Non-pigmented ciliary epithelial cell (primary cell): ENCODE measurements at places on chromosomes 16 and 17.

DNA sequence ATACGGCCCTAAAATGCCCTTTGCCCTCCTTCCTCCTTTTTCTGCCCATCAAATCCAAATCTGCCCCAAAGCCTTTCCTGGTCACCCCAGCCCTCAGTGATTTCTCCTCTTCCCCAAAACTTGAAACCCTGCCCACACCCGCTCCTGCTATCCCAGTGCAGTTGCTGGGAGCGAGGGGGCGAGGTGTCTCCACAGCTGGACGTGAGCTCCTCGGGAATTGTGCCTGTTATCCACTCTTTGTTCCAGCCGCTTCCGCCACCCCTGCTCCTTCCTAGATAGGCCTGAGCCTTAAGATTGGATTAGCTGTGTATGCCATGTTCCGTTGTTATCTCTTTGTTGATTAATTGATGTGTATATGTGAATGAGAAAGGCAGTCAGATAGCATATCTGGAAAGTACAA, 2.6 kb upstream of the KRT35 start:
- DNase-seq: no peak

DNA sequence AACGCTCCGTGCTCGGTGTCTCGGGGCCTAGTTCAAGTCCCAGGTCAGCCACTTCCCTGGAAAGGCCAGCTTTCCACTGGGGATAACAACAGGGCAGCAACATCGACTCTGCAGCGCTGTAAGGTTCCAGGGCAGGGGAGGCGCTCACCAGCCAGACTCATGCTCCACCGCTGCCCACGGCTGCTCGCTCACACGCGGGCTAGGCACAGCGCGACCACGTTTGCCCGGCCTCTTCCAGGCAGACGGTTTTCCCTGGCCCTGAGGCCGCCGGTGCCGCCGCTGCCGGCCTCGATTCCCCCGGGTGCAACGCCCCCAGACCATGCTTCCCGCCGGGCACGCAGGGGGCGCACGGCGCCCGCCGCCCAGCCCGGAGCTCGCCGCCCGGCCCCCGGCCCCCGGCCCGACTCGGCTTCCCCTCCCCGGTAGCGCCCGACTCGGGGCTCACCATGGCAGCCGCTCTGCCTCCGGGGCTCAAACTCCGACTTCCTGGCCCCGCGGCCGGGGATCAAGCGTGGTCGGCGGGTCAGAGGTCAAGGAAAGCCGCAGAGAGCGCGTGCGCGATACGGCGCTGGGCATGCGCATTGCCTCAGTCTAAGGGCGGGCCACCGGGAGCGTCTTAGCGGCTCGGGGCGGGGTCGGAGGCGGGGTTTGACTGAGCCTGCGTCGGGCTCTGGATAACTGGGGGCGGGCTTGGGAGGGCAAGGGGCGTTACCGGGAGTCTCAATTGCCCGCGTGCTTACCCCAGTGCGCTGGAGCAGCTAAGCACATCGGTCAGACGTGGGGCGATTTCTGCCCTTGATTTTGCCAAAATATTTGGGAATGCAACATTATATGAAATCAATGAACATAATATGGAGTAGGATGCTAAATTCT, at the start of gene PAM16:
TSS of gene PAM16 (minus strand) at position 535 of the 873 bp plus-strand sequence. CDS start at position 448, 87 bp downstream.
- DNase-seq: no peak

GRCh38 chr16:87351320-87351698, 32.3 kb downstream of the FBXO31 start:
- no peak for DNase-seq

GRCh38 chr17:34525651-34526050, 53.7 kb upstream of the TMEM132E start:
- no peak for DNase-seq

DNA sequence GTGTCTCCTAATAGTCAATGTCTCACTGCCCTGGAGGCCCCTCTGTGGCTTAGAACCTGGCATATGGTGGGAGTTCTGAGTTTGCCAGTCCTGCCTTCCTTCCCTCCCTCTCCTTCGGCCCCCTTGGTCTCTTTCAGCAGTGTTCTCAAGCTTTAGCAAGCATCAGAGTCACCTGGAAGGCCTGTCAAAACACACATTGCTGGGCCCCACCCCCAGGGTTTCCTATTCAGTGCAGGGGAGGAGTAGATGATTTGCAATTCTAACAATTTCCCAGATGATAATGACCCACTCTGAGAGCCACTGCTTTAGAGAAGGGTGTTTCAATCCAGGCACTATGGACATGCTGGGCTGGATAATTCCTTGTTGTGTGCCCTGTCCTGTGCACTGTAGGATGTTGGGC, 26.4 kb upstream of the TMEM220 start:
- DNase-seq: no peak

- DNase-seq: no peak
Measured at GRCh38 chr16:63980763-63981162, 1141.1 kb downstream of the CDH11 start.

DNA sequence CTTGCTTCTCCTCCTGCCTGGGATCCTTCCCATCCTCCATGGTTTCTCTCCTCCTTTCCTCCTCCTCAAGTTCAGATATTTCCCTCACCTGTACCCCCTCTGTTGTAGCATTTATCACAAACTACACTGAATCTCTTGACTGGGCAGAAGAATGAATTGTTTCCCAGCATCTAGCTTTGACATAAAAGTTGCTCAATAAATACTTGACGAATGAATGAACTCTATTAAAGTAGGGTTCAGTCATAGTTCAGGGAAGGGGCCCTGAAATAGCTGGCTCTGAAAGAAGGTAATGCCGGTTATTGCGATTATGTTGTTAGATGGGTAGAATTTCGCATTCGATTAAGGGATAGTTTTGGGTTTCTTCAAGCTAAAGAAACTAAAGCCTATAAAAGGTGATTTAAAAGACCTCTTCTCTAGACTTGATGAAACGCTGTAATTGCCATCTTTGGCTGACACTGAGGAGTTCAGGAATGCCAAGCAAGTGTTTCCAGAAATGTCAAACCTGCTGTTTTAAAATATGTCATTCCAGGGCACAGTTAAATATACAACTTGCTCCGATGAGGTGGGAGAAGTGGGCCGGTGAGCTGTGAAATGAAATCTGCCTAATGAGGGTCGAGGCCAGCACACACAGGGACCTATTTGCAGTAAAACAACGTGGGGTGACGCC, 1.0 kb upstream of the CPD start:
- DNase-seq: no peak

DNA sequence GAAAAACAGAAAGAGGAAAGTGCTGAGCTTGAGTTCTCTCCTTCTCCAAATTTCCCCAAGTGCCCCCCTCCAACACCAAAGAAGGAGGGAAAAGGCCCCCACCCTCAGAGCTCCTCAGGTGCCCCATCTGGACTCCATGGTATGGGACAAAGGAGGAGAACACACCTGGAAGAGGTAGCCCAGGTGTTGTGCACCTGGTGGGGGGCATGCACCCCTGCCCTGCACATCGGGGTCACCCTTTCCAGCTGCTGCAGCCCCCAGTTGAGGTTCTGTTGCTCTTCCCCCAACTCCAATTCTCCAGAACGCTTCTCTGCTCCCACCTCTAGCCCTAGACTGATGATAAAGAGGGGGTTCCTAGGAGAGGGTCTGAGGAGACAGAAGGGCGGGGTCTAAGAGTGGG, 3.0 kb upstream of the COL1A1 start:
- DNase-seq: no peak

DNA sequence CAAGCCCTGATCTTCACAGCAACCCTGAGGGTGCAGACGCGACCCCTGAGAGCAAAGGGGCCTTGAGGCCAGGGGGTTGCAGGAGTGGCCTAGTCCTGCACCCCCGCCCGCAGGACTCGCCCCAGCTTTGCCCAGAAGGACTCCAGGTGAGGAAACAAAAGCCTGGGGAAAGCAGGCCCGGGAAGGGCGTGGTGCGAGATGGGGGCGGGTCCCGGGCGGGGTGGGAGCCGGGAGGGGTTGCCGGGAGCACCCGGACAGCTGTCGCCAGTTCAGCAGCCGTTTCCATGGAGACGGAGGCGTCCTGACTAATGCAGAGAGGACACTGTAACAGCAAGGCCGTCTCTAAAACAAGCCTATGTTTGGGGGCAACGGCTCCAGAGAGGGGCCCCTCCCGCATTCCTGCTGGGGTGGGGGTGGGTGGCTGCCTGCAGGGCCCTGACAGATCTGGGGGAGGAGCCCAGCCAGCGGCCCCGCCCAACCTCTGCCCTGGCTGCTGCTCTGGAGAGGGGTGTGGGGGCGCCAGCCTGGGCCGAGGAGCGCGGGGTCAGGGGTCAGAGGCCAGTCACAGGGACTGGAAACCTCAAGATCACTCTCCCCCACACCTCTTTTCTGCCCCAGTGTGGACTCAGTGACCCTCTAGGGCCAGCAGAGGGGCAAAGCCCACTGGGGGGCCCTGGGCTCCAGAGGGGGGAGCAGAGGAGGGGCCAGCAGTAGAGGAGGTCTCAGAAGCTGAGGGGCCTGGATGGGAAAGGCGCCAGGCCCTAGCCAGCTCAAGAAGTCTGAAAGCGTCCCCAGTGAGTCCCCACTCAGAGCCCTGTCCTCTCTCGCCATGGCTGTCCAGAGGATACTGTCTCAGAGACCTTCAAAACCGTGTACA, 3.1 kb upstream of the TPPP3 start:
- no peak for DNase-seq

- DNase-seq: no peak
Measured at GRCh38 chr16:50469744-50470321, 78.4 kb upstream of the NKD1 start.

GRCh38 chr17:2438823-2439222, 38.0 kb upstream of the MNT start:
- peak; percentile 68 for DNase-seq

DNA sequence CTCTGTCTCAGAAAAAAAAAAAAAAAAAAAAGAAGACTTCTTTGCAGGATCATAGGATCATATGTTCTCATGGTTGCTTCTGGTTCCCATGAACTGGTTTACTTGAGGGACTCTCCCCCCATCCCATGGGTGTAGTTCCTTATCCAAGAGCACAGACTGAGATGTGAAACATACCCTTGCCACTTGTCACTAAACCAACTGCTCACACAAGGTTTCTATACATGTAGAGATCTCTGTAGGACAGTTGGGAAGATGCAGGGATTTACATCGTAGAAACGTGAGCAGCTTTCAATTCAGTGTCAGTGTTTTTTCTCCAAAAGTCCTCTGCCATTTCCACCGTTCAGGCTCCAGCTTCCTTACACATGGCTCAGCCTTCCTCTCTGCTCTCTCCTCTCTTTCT, 11.1 kb upstream of the TMEM94 start:
- no peak for DNase-seq

DNA sequence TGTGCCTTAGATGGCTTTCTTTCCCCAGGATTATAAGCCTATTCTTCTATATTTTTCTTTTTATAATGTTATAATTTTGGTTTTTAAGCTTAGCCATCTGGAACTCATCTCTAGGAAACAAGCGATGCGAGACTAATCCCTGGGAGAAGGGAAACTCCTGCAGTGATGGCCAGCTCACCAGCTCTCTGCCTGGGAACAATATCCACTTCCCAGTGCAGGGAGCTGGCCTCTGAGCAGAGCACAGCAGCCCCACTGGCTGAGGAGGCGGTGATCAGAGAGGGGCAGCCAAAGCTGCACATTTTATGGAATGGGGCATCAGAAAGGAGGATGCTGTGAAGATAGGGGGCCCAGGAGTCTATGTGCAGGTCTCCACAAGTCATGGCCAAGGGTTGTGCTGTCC, 183.3 kb downstream of the LGALS9B start:
- DNase-seq: no peak

- DNase-seq: no peak
Measured at GRCh38 chr16:56812884-56813283, 52.1 kb upstream of the SLC12A3 start.

DNA sequence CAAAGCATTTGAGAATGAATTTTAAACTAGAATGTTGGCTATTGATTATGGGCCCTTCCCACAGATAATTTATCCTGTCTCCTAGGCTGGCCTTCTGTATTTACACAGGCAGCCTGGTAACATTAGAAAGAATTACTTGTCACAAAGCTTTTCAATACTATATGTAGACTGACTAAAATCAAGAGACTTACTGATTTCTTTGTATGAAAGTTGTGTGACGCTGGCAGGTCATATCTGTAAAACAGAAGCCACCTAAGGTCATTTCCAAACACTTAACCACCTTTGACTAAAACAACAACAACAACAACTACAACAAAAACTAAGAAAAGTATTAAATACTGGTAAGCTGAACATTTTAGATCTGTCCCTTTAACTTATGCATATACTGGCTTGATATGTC, 329.0 kb upstream of the TBX2 start:
- no peak for DNase-seq

DNA sequence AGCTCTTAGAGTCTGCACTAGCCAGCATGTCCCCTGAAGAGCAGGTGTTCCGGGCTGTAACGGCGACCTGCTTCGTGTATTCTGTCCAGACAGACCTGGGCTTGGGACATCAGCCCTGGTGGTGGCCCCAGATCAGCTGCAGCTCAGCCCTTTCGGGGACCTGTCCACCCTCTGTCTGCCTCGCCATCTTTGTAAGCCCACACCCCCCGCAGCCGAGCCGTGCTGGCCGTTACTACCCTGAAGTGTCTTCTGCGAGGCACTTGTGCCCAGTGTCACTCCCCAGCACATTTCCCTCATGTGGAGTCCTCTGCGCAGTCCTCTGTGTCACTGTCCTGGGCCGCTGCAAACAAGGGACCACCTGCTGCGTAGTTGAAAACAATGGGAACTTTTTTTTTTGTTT, 10.4 kb downstream of the CARD14 start:
- DNase-seq: no peak

DNA sequence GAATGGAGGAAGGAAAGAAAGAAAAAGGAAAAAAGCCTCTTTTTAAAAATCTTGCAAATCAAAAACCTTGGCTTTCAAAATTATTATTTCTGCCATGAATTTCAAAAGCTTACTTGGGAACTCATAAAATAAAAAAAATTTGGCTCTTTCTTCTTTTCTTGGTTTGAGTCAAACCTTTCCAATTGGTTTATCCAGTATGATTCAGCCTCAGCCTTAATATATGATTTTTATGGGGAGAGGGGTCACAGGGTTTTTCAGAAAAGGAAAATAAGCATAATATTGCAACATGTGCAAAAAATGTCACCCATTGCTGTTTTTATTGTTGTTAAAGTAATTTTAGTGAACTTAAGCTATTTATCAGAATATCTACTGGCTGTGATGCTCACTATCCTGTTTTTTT, 31.2 kb upstream of the HAPSTR1 start:
- DNase-seq: no peak

DNA sequence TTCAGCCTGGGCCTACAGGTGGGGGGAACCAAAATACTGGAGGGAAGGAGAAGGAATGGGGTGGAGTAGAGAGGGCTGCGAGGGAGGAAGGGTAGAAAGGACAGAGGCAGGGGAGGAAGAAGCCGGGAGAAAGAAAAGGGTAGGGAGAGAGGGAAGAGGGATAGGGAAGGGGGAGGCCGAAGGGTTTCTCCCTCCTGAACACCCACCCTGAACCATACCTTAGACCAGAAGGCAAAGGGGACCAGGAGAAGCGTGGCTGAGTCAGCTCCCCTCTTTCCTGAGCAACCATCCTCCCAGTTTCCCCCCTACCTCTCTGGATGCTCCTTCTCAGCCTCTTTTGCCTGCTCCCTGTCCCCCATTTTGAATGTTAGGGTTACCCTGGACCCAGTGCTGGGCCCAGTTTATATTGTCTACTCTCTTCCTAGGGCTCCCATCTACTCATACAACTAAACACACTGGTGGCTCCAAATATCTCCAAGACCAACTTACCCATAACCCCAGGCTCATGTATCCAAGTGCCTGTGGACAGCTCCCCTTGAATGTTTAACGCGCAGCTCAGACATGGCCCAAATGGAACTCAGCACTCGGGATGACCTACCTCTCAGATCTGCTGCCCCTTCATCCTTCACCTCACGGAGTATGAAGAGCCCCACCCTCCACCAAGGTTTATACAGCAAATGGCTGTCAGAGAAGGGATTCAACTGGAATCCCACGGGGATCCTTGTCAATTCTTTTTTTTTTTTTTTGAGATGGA, 7.8 kb downstream of the TSPOAP1 start:
- DNase-seq: no peak

GRCh38 chr16:3036726-3037315, at the start of gene BICDL2:
Gene BICDL2 (minus strand): TSS chr16:3036944. CDS start chr16:3035496, 1,448 bp downstream.
- DNase-seq: no peak

GRCh38 chr16:67451061-67451703, 20.3 kb downstream of the HSD11B2 start:
- DNase-seq: no peak
